ENCODE measurements at places on chromosomes 6 and 20.

DNA sequence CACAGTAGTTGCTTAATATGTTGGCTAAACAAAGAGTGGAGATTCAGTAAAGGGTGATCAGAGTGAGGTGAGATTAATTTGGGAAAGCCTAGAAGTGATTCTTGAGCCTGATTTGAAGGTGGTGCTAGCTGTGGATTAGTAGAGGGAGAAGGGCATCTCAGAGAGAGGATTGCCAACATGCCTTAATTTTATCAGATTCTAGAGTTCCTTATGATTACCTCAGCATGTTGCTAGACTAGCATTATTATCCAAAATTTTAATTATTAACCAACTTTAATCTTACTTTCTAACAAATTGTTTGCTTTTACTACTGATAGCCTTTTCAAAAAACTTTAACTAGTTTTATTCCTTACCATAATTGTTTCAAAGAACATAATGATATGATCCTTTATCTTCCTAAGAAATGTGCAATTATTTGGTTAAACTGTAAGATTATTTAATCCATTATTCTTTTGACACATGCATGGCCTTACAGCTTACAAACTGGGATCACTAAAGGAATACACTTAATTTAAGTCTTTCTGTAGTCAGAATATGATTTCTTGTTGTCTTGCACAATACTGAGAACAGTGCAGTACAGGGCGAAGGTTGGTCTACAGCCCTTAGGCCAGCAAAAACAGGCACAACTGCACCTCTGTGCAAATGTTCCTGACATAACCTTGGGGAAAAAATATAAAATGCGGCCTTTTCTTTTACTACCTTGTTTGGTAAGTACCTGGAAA is 88.9 kb downstream of the SLC16A10 start:
- no peak for DNase-seq

DNA sequence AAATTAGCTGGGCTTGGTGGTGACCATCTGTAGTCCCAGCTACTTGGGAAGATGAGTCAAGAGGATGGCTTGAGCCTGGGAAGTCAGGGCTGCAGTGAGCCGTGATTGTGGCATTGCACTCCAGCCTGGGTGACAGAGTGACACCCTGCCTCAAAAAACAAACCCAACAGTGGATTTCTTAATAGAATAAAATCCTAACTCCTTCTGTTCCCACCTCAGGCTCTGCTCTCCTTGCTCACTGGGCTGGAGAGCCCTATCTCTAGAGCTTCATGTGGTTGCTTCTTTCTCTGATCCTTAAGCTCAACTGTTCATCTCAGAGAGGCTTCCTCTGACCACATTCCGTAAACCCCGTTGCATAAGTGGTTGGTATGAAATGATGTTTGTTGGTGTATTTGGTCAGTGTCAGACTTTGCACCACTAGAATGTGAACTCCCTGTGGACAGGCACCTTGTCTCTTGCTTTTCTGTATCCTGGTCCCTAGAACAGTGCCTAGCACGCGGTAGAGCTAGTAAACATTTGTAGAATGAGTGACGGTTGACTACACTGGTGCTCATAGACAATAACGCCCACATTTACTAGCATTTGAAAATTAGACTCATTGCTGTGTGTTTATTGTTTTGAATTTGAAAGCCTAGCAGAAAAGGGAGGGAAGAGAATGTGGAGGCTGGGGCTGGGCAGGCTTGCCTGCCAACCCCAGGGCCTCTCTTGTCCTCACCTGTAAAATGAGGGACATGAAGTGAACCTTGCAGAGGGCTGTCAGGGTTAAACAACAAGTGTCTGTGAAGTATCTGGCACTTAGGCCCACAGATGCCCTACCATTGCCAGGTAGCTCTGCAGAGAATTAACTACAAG is 4.2 kb downstream of the MAPRE1 start:
- DNase-seq = no peak

- DNase-seq = no peak
Measured at GRCh38 chr6:162468326-162468725, 259.2 kb downstream of the PRKN start.

DNA sequence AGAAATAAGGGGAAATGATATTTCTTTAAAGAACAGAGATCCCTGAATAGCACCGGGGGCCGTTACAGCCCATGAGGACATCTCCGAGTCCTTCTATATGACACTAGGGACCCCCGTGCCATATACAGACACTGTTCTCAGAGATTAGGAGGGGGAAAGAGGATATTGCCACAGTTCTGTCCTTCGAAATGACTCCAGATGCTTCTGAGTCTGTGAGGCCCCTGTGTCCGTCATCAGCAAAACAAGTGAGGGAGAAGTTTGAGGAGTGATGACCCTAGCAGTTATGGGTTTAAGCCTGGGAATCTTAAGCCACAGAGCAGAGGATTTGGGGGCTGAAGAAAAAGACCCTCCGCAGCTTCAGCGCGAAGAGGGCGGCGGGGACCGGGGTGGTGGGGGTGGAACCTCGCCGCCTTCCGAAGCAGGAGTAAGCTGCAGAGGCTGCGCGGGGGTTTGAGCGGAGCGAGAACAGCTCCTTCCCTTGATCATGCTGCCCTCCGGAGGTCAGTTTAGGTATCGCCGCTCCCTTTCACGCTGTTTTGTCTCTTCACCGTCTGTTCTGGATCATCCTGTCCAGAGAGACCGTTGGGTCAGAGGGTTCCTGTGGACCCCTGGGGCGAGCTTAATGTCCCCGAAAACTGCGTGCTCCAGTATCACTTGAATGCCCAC is 23.6 kb downstream of the VPS52 start:
- DNase-seq = peak; percentile 87

DNA sequence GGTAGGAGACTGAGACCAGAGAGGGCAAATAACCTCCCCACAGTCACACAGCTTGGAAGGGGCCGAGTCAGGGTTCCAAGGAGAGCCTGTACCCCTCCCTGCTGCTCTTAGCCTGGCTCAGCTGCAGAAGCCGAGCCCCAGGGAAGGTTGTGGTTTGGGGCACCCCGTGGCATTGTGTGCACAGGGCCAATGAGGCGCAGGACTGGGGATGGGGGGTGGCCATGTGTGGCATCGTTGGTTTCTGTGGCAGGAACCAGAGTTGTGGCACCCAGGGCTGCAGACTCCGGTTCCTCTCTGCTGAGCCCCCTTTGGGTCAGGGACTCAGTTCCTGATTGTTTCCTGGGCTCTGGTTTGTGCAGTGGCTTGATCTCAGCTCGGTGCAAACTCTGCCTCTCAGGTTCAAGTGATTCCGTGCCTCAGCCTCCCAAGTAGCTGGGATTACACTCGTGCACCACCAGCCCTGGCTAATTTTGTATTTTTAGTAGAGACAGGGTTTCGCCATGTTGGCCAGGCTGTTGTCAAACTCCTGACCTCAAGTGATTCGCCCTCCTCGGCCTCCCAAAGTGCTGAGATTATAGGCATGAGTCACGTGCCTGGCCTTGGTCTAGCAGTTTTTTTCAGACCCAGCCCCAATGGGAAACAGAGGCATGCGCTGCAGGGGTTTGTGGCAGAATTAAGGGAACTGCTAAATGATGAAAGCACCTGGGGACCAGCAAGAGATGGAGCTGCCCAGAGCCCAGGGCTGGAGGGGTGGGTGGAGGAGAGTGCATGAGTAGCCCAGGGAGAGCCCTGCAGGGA is 221.0 kb upstream of the SULF2 start:
- DNase-seq = no peak

DNA sequence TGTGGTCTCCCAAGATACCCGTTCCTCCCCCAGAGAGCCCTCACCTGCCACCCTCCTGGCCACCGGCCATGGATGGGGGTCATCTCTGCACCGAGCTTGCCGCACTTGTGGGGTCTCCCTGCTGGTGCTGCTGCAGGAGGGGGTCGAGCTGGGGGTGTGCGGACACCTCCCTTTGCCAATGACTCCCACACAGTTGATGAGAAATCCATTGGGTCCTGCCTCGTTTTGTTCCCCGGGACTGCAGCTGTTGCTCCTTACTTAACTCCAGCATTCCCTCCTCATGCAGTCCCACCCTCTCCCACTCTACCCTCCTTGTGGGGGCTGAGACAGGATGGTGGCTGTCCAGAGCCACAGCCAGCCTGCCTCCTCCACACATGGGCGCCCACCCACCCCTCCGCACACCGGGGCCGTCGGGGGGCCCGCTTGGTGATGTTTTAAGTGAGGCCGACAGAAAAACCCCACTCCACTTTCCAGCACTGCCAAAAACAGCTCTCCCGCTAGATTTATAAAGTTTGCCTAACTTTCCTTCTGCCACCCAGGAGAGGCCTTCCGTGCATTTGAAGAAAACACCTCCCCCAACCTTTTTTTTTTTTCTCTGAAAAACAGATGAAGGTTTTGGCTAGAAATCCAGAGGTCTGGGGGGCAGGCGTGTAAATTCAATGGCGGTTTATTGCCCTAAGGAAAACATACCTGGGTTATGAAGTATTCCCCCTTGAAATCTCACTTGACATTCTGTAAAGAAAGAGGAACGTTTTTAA is 53.5 kb upstream of the APCDD1L start:
- DNase-seq = no peak

DNA sequence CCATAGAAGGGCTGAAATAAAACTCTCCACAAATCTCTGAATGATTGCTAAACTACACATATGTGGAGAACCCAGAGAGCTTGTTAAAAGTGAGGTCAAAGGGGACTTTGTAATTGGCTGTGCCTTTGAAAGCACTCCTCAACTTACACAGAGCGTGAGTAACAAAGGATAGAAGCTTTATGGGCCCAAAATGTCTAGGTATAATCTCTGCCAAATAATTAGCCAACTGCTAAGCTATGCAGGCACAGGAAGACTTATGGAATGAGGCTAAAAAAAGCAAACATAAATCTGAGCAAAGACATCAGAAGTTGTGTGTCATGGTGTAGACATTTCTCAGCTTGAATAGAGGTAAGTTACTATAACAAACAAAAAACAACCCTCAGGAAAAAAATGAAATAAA is 23.3 kb upstream of the UST start:
- no peak for DNase-seq

- no peak for DNase-seq
Measured at GRCh38 chr6:19535351-19535750, 301.8 kb upstream of the ID4 start.

- DNase-seq = peak; percentile 52
Measured at GRCh38 chr6:37483917-37484785, 15.5 kb downstream of the CCDC167 start.

DNA sequence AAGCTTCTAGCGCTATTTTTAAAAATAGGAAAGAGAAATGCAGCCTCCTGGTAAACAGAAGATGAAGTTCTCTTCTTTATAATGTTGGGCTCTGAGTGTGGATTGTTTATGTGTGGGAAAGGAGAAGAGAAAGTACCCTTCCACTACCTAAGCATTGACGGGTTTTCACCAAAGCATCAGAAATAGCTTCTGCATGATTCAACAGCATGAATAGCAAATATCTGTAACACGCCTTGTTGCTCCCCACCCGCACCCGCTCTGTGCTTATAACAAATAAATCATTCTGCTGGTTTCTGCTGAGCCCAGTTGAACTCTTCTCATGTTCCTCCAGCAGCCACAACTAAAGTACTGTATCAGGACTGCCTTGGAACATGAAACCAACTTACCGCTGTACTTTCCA is 20.7 kb downstream of the TXLNB start:
- DNase-seq = no peak

GRCh38 chr6:28864326-28864923 is 59.4 kb downstream of the TRIM27 start:
- DNase-seq = no peak

DNA sequence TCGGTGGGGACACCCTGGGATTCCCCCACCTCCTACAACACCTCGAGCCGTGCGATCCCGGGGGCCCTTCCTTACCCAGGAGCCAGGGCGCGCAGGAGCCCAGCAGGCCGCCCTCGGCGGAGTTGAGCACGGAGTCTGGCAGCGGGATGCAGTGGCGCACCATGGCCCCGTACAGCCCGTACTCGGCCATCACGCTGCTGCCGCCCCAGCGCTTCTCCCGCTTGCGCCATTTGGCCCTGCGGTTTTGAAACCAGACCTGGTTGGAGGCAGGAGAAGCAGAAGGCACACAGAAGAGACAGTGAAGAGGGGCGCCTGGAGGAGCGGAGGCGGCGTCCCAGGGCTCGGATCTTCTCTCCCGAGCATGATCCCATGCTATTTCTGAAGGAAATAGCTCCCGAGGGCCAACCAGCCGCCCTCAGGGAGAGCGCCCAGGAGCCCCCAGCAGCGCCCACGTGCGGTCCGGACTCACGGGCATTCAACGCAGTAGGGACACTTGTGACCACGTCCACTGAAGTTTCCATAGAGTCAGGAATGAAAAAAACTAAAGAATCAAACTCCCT is 4.3 kb downstream of the VSX1 start:
- no peak for DNase-seq

DNA sequence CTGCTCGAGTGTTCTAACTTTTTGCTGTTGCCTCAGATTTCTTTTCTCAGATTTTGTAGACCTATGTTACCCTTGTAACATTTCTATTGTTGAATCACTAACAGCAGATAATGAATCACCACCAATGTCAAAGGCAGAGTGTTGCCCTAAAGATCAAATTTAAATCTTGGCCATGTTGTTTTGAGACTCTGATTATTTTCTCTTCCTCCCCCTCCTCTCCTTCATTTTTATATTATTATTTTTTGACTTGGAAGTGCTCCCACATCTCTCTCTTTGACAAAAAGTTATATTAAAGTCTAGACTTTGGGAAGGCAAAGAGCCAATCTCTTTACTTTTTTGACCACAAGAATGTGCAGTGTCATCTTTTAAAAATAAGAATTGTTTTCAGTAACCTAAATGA is 422.7 kb downstream of the NKAIN2 start:
- DNase-seq = no peak

DNA sequence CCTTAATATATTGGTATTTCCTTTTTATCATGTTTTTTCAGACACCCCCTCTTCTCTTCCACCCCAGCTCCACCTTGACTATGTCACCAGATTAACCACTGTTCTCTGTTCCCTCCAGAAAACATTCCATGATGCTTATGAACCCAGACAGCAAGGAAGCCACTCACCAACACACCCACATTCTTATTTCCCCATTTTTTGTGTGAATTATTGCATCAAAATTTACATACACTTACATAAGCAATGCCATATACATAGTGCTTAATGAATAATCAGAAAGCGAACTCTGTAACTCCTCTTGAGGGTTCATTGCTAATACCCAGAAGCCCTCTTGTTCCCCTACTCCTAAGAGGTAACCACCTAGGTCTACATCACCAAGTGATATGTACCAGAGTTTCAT is 182.3 kb upstream of the CDYL start:
- DNase-seq = no peak

DNA sequence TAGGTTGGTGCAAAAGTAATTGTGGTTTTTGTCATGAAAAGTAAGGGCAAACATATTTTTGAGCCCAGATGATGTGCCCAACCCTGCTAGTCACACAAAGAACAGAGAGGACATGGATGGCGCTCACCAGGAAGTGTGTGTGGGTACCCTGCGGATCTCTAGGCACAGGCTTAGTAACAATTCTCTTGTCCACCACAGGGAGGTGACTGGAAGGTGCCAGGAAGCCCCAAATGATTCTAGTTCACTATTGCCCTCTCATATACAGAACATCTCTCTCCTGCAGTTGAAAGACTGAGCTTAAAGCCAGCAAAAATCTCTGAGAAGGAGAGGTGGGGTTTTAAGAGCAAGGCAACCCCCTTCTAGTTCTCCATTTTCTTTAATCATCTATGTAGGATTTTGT is 272.1 kb upstream of the TAB2 start:
- DNase-seq = no peak
